Omental fat pad (tissue), 4 donors: ENCODE measurements at places on chromosomes 5 and 9. TPM values are rescaled to one million over a fixed set of nuclear protein-coding genes. Genes with fewer than 3 reads are reported as not detected.

Gene BRIX1
- total RNA-seq: 57.8 TPM

Gene SLC34A1
- total RNA-seq: not detected

Gene HSD17B3
- not detected for total RNA-seq

Gene NKD2
- 2.2 TPM for total RNA-seq

Gene PCDHGA7
- total RNA-seq: 1.1 TPM

Gene EQTN
- not detected for total RNA-seq

Gene ELOVL7
- 2.1 TPM for total RNA-seq

Gene SPATA31C1
- total RNA-seq: not detected

- DNase-seq: no peak
These were observed 51.1 kb downstream of the CCDC192 start for GRCh38 chr5:127754259-127754658.

GRCh38 chr5:19175776-19176570 is 812.0 kb downstream of the CDH18 start:
- DNase-seq: no peak

GRCh38 chr9:92165484-92165883 is 50.3 kb upstream of the SPTLC1 start:
- no peak for DNase-seq

DNA sequence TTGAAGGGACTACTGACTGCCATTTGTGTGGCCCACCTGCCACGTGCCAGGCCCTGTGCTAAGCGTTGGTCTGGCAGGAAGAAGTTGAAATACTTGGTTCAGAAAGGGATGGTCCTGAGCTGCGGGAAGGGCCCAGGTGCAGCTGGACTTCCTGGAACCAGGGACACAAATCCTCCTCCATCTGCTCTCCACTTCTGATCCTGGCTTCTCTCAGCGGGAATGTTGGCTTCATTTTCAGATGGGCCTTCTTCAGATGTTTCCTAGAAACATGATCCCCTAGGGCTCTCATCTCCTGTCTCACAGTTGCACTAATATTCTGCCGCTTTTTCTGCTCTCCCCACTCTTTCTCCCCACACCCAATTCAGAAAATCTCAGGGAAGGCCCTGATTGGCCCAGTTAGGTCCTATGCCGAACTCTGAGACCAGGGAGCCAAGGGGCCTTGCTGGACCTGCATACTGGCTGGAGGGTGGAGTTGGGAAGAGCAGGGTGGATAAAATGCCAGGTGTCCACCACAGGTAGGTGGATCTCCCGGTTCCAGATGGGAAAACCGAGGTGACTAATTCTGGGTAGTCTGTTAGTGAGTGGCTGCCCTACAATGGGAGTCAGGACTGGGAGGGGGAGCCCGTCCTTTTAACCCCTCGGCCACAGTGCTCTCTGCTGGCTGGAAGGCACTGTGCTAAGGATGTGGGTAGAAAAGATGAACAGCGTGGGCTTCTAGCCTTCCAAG is 19.4 kb downstream of the PSAT1 start:
- DNase-seq: no peak

DNA sequence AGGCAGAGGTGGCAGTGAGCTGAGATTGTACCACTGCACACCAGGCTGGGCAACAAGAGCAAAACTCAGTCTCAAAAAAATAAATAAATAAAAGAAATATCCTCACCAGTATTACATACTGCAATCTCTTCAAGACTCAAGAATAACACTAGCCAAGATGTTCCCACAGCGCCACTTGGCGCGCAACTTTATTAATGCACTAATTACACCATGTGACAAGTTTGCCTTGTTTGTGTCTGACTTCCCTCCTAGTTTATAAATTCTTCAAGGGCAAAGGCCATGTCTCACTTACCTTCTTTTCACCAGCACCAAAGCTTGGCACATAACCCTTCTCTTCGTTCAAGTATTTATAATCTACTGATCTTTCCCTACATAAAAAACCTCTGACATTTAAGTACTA is 4.8 kb downstream of the SKP1 start:
- DNase-seq: no peak

DNA sequence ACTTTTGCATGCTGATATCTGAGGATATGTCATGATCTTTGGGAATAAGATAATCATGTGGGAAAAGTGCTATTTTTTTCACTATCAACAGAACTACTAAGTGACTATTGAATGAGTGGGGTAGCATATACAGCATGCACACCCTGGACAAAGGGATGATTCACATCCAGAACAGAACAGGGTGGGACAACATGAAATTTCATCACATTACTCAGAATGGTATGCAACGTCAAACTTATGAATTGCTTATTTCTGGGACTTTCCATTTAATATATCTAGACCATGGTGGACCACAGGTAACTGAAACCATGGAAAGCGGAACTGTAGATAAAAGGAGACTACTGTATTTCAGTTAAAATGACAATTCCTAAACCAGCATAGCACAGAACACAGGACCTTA is 370.0 kb downstream of the HINT1 start:
- DNase-seq: no peak

GRCh38 chr9:129323999-129324553 is 146.0 kb upstream of the IER5L start:
- DNase-seq: no peak

- DNase-seq: no peak
These were observed 32.0 kb upstream of the DMRT2 start for GRCh38 chr9:1018121-1018520.

DNA sequence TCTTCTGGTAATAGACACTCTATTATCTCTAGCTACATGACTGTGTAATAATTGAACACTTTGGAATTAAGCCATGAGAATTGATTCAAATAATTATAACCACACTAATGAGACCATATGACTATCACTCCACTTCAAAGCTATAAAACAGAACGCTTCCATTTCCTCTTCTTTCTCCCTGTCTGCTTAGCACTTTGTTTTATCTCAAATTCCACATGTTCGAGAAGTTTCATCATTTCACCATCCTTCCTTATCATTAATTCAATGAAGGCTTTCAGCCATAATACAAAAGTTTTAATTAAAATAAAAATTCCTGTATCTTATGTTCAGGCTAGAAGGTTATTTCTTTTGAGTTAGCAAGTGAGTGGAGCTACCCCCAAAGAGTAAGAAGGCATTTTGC is 7.4 kb upstream of the DCTN4 start:
- no peak for DNase-seq

- no peak for DNase-seq
These were observed 640 bp downstream of the TRIM32 start for GRCh38 chr9:116687754-116688135.

DNA sequence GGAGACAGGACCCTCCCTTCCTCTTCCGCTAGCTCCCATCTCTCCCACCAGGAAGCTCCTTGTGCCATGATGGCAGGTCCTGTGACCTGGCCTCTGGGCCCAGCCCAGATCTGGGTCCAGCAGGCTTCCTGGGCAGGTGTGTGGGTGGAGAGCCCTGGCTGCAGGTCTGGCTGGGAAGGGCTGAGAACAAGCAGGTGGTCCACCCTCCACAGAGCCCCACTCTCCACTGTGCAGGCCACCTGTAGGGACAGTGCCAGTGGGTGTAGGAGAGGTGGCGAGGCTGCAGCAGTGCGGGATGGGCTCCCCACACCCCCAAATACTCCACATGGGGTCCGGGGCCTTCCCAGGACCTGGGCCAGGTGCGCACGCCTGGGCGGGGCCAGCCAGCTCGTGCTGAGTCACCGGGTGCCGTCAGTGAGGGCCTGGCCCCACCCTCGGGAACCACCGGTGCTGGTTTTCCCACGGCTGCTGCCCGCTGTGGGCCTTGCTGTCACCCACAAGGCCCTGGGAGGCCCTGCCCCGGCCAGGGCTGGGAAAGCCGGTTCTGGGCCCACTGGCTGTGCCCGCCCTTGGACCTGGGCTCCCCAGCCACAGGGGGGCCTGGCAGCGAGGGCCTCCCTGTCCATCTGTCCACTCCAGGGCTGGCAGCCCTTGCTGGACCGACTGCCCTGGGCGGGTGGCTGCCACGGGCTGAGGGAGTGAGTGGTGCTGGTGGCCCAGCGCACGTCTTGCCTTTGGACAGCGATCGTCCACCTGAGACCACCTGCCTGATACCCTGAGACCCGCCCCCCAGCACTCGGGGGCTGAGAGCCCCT is 9.3 kb upstream of the NRARP start:
- DNase-seq: no peak

- no peak for DNase-seq
These were observed 1317.4 kb upstream of the CDH9 start for GRCh38 chr5:28355831-28356230.

GRCh38 chr9:127113191-127113972 is 9.1 kb downstream of the ANGPTL2 start:
- no peak for DNase-seq

DNA sequence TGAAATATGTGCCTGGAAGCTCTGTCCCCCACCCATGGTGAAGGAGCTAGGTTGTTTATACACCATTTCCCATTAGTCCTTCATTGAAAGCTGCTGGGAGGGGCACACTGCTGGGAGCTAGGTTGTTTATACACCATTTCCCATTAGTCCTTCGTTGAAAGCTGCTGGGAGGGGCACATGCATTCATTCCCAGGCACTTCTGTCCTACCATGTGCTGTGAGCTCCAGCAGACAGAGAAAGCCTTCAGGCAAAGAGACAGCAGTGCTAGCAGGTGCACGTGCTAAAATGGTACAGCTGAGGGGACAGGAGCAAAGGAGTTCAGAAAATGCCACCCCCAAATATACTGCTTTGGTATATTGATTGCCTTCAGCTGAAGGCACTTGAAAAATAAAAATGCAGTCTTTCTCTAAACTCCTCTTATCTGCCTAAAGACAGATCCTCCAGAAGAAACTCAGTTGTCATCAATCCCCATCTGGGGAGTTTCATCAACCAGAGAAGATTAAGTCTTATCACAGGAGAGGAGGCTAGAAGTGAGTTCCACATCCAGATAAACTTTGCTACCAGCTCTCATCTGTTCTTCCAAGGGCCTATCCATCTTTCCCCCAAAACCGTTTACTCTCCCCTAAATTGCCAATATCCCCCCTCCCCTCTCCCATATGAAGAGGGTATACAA is 27.7 kb upstream of the DAPK1 start:
- no peak for DNase-seq

GRCh38 chr9:114235033-114235661 is 79.8 kb downstream of the COL27A1 start:
- no peak for DNase-seq

DNA sequence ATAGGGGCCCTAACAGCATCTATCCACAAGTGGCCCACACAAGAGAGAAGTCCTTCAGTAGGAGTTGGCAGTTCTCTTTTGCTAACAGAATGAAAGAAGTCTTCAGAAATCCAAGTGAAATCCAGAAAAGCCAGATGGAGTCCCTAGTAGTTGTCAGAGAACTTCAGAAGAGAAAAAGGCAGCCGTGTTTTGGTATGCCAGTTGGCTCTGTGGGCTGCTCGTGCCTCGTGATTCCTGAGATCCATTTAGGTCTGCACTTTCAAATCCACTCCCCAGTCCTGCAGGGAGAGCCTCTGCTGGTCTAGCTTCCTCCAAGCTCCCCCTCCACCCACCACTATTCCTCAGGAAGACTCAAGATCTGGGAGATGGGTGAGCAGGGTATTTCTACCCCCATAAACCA is 69.0 kb downstream of the CFAP90 start:
- DNase-seq: no peak

GRCh38 chr5:135433681-135434426 is 13.3 kb downstream of the DCANP1 start:
- DNase-seq: no peak

DNA sequence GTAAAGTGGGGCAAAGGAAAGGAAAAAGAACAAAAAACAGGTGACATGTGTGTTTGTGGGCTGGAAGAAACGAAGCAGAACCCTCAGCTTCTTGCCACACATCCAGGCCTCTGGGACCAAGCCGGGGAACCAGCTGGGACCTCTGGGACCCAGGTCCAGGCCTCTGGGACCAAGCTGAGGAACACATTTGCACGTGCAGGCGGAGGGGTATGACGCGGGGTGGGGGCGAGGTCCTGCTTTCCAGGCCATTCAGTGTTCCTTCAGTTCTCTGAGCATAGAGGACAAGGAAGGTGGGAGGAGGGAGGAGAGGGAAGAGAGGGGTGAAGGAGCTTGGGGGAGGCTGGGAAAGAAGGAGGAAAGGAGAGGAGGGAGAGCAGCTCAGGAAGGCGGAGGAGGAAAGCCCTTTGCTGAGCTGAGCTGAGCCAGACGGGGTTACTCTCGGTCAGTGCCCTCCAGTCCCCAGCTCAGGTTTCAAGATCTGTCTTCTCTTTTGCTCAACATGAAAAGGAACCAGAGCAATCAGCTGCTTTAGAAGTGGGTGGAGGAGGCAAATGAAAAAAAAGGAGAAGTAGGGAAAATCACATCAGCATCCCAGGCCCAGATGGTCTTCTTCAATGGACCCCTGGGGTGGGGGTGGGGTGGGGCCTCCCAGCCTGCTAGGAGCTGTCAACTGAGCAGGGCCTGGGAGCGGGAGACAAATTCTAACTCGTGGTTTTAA is 59.1 kb downstream of the ABCA1 start:
- no peak for DNase-seq

GRCh38 chr9:134027561-134027960 is 2.3 kb downstream of the BRD3OS start:
- DNase-seq: no peak

- no peak for DNase-seq
These were observed 18.1 kb downstream of the SAR1B start for GRCh38 chr5:134614450-134615085.
